Activated CD8-positive, alpha-beta memory T cell treated with anti-CD3 and anti-CD28 coated beads, Interleukin-2, amount 10 ng/mL, durations not matched to agents 7 days and 5 days (primary cell): ENCODE measurements at places on chromosomes 4 and X. TPM values are rescaled to one million over a fixed set of nuclear protein-coding genes. Genes with fewer than 3 reads are reported as not detected.

GRCh38 chr4:121706595-121707021 lies 9.8 kb upstream of the ANXA5 start:
- peak; percentile 91 for DNase-seq

- DNase-seq: peak; percentile 64
Observed at GRCh38 chr4:37452952-37453280, 208.4 kb downstream of the NWD2 start.

DNA sequence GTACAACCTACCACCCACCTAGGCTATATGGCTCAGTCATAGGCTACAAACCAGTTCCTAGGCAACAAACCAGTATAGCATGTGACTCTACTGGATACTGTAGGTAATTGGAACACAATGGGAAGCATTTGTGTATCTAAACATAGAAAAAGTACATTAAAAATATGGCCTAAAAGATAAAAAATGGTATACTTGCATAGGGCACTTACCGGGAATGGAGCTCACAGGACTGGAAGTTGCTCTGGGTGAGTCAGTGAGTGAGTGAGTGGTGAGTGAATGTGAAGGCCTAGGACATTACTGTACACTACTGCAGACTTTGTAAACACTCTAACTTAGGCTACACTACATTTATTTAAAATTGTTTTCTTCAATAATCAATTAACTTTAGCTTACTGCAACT lies 139.2 kb upstream of the RBPJ start:
- peak; percentile 16 for DNase-seq

GRCh38 chr4:56817840-56818491 lies 3.5 kb downstream of the SPINK2 start:
- peak; percentile 62 for DNase-seq

DNA sequence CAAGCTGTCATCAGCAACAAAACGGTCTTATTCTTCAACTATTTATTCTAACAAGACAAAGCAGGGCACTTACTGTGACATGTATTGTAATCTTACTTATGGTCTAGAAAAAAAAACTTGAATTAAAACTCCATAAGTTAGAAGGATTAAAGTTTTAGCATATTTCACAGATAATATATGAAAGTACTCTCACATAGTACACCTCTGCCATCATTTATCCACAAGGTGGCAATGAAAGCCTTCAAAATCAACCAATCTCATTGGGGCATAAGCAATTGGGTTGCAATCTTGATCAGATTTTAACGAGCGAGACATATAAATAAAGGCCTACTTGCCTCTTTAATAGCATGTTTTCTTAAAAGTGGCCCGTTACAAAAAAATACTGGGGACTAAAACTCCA lies 1382.9 kb downstream of the FAM133A start:
- DNase-seq: no peak

Gene EDA
- total RNA-seq: 0.79 TPM

GRCh38 chr4:2281575-2282343 lies 19.9 kb upstream of the MXD4 start:
- DNase-seq: peak; percentile 90

Gene ETNPPL
- total RNA-seq: not detected

- no peak for DNase-seq
Observed at GRCh38 chrX:78754917-78755316, 7.4 kb downstream of the LPAR4 start.

- DNase-seq: peak; percentile 44
Observed at GRCh38 chr4:108372681-108373080, 203.9 kb upstream of the LEF1 start.

DNA sequence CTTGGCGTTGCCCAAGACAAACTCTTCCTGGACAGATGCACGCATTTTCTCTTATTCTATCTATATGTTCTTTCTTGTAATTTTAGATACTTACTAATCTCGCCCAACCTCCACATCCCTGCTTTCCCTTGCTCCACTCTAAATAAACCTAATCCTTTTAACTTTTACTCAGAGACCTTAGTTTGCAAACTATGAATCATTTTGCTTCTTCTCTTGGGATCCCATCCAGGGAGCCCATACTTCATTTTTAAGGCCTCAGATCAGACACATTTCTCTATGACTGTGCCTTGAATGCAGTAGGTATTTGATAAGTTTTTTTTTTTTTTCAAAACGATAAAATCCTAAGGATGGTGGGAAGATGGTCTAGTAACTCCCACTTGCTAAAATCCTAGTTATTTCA lies 353.8 kb upstream of the HAND2 start:
- DNase-seq: no peak

DNA sequence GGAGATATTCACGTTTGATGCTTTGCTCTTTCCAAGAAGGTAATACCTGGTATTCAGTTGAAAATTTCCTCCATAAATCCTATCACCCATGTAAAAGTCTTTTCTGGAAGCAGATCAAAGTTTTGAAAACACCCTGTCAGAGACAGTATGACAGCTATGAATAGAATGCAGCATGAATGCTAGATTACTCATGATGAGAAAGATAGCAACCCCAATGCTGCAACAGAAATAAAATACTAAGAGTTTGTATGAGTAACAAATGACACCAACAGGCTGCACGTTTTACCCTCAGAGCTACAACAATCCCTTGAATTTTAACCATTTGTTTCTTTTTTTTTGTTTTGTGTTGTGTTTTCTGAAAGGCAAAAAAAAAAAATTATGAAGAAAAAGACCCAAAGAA lies 108.6 kb downstream of the ARHGAP6 start:
- DNase-seq: no peak

- DNase-seq: no peak
Observed at GRCh38 chrX:151167791-151168345, 8.5 kb upstream of the GPR50 start.

DNA sequence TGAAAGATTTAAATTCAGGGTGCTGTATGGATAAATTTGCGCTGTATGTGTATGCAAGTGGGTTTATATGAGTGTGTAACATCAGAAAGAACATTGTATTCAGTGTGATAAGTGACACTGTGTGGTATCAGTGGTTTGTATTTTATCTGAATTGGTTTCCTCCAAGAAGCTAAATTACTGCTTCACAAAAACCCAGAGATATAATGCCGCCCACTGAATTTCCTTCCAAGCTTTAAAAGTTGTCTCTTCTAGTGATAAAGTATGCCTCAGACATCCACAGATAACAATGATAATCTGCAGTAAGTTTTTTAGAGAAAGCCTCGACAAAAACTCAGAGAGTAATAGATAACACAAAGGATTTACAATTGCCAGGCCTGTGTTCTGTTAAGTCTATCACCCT lies 710.6 kb upstream of the HS3ST1 start:
- no peak for DNase-seq

GRCh38 chr4:48189731-48190130 lies 55.7 kb upstream of the TXK start:
- DNase-seq: no peak

Gene FREM3
- not detected for total RNA-seq

DNA sequence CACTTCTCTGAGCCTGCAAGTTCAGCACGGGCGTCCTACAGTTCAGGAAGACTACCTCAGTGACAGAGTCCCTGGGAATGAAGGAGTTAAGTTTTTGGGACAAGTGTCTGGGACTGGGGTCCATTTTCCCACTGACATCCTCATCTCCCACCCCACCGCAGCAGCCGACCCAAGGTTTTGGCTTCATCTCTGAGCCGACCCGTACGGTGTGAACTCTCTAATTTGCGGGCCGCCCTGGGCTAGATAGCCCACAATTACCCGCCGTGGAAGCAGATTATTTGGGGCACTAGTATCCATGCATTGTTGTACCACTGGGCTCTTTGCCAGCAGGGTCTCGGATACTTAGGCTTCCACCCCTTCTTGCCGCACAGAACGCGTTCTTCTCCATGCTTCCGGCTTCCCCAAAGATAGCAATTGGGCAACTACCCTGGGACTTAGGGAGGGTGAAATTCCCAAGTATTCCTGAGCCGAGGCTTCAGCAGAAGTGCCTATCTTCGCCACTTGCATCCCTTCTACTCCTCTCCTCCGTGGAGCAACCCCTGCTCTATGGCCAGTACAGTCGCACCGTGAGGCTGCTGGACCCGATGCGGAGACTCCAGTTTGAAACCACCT lies 2.4 kb downstream of the IL1RAPL2 start:
- DNase-seq: no peak

Gene IRAK1
- total RNA-seq: 127 TPM

DNA sequence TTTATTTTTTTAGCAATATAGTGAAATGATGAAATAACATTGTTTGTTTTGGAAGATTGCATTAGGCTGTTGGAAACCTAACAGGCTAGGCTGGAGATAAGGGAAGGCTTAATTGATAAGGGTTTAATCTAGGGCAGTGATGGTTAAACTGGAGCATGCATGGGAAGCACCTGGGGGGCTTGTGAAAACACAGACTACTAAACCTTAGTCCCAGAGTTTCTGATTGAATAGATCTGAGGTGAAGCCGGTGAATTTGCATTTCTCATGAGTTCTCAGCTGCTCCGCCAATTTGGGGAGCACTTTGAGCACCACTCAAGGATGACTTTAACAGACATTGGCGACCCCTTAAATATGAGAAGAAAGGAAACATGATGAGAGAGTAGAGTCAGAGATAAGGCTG lies 11.5 kb downstream of the STK26 start:
- DNase-seq: no peak

DNA sequence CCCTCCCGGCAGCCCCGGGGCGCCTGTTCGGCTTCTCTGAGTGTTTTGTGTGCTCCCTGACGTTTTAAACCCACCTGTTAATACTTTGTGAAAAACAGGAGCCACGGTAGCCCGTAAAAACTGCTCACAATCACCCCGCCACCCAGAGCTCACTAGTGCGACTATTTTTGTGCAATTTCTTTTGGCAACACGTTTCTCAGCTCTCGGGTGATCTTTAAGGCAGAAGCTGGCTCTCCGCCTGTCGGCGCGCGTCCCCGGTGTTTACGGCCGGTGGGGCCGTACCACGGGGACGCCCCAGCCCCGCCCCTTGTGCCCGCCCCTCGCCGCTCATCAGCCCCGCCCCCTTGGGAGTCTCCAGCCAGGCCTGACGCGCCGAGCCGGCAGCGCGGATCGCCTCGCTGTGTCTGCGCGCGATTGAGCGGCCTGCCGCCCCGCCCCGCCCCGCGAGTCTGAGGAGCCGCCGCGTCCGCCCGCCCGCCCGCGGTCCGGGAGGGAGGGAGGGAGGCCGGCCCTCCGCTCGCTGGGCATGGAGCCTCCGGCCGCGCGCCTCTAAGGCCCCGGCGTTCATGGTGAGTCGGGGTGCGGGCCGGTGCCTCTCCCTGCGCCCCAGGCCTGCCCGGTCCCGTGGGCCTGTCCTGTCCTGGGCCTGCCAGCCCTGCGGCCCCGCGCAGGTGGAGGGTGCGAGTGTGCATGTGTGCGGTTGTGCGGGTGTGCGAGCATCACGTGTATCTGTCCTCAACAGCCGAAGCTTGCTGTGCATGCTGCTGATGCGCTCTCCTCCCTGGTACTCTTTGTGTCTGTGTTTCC lies 56.2 kb upstream of the TADA2B start:
- DNase-seq: peak; percentile 95

GRCh38 chr4:113436360-113436759 lies 325.2 kb downstream of the CAMK2D start:
- no peak for DNase-seq
